ENCODE measurements at places on chromosomes 13 and 19.

DNA sequence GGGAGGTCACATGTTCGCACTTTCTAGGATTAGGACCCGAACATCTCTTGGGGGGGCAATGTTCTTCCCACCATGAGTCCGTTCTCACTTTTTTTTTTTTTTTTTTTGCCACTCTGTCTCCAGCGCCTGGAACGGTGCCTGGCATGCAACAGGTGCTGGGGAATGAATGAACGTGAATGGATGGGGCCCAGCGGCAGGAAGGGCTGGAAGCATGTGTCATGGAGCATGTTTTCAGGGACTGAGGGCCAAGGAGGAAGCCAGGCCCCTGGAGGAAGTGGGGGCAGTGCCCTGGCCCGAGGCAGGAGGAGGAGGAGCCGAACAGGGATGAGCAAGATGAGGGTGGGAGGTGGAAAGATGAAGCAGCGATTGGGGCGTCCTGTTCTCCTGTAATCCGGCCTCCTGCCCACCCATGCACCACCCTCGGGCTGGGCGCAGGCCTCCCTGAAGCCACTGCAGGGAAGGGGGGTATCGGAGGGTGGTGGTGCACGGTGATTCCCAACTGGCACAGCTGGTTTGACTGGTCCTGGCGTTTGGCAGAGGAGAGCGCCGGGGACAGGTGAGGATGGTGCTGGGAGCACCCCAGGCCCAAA is 8.8 kb upstream of the SULT2B1 start:
- no peak for ATAC-seq

DNA sequence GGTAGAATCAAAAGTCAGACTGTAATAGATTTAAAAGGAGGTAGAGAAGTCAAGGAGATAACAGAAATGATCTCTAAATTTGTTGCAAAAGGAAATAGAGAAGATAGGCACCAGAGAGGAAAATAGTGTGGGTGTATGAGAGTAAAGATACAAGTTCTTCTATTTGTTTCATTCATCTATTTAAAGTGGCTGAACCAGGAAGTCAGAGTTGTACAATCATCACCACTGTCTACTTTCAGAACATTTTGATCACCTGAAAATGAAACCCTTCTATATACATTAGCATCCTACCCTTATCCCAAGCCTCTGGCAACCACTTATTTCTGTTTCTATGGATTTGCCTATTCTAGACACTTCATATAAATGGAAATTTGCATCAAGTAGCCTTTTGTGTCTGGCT is 36.7 kb downstream of the INTS6 start:
- ATAC-seq, result peak; percentile 83

DNA sequence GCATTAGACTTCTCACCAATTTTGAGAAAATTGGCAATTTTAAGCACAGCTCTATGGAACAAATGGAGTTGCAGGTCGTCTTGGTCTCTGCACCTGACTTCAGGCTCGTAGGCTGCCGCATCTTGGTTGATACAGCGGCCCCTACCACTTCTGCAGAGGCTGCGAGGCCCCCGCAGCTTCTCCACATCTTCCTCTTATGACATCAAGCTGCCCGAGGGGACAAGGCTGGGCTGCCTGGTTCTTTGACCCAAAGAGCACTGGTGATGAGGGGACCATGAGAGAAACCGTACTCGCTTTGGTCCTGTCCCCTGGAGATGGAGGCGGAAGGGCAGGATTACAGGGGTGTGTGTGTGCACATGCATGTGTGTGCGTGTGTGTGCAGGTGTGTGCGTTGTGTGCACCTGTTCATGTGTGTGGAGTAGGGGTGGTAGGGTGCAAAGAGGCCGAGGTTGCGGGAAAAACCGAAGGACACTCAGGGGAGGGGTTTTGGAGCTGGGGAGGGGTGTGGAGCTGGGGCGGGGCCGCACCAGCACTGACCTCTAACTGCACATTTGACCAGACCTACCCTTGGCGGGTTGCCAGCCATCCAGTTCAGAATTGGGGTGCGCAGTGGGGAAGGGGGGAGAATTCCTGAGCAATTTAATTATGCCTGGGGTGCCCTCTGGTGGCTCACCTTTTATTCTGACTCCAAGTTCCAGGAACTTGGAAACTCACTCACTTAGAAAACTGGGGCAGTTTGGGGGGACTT is 65.1 kb upstream of the ARHGEF7 start:
- no peak for ATAC-seq

DNA sequence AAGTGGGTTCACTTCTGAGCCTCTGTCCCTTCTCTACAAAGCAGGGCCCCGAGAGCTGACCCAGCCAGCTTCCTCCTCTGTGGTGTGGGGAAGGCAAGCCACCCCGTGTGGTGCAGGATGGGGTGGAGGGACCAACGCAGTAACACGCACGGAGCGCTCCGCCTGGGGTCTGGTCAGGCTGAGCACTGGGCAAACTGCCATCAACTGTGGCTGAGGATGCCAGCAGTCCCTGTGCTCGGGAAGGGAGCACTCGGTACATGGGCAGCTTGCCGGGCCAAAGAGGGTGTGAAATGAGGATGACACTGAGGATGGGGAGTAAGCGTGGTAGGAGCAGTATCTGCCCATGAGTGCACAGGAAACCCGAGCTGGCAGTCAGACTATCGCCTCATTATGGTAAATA is 7.6 kb upstream of the GMIP start:
- ATAC-seq, result no peak

GRCh38 chr19:46124638-46125115 is at the start of gene IGFL3:
Gene IGFL3, minus strand, starts transcription at chr19:46124688. Its CDS starts 39 bp downstream, at chr19:46124649.
- no peak for ATAC-seq
